MCF 10A (cell line): ENCODE measurements at places on chromosomes 3 and 15. TPM values are rescaled to one million over a fixed set of nuclear protein-coding genes. Genes with fewer than 3 reads are reported as not detected.

- peak; percentile 44 for DNase-seq
Measured at GRCh38 chr3:187746442-187747281, 1.4 kb upstream of the BCL6 start.

GRCh38 chr3:52388933-52389332 lies 56.0 kb downstream of the SEMA3G start:
- DNase-seq, result peak; percentile 11

DNA sequence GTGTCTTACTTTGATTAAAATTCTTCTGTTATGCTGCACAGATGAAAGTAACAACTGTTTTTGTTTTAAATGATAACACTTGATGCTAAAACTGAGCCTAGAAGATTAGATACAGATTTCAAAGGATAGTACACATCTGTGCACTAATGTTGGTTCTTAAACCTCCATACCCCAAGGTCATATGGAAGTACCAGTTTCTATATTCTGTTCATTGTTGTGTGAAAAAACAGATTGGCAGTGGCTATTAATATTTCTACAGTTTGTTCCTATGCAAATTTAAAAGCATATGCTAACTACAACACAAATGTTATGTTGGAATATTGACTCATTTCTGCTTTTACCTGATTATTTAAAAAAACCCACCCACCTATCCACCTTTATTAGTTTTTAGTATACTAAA lies 32.0 kb upstream of the GBE1 start:
- DNase-seq, result no peak

DNA sequence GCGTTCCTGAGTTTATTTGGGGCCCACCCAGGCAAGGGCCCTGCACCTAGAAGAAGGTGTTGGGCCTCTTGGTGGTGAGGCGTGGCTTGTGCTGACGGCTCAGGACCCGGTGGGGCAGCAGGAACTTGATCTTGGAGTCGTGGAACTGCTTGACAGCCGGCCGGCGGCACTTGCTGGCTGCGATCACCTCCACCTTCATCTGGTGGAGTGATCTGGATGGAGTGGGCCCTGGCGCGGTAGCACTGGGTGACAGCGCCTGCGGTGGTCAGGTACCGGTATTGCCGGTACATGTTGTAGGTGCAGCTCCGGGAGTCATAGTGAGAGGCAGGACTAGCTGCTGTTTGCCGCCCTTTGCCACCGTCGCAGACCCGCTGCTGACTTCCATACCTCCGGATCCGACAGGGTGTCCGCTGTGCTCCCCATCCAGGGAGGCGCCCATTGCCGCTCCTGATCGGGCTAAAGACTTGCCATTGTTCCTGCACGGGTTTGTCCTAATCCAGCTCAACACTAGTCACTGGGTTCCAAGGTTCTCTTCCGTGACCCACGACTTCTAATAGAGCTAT lies 136.8 kb downstream of the ANO10 start:
- no peak for DNase-seq

Gene GRK7
- total RNA-seq, result not detected in 2 replicates
